ENCODE measurements at places on chromosomes 1 and 21. TPM values are rescaled to one million over a fixed set of nuclear protein-coding genes. Genes with fewer than 3 reads are reported as not detected.

GRCh38 chr1:228478912-228479711 lies 8.1 kb upstream of the RNF187 start:
- DNase-seq = no peak

DNA sequence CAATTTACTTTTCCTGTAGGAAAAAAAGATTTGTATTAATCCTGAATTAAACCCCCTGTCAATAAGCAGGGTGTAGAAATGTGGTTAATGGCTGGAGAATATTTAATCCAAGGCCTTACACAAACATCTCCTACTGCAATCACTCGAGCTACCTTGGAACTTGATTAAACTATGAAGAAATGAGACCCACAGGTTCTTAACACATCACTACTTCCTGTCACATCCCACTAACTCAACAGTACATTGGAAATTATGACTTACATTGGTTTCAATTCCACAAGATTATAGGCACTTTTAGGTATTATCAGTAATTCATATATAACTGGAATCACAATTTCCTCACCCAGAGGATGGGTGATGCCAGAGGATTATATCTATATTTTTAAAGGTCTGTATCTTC lies 480.3 kb downstream of the MRPL39 start:
- no peak for DNase-seq

DNA sequence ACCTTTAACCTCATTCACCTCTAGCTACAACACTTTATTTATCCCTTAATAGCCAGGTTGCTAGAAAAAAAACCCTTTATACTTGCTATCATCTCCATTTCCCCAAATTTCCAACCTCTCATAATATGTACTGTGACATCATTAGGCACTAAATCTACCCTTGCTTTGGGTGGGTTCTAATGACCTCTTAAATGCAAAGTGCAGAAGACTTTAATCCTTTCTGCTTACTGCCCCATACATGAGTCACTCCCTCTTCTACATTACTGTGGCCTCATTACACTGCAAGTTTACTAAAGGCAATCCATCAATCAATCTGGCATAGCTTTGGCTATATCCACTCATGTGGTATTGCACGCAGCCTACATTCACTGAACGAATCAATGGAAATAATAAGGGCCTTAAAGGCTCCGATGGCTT lies 353.3 kb downstream of the SMYD3 start:
- DNase-seq = no peak

- DNase-seq = no peak
Measured at GRCh38 chr1:167670563-167670962, 40.5 kb downstream of the RCSD1 start.

- DNase-seq = no peak
Measured at GRCh38 chr21:36456729-36457414, 23.1 kb downstream of the CLDN14 start.

DNA sequence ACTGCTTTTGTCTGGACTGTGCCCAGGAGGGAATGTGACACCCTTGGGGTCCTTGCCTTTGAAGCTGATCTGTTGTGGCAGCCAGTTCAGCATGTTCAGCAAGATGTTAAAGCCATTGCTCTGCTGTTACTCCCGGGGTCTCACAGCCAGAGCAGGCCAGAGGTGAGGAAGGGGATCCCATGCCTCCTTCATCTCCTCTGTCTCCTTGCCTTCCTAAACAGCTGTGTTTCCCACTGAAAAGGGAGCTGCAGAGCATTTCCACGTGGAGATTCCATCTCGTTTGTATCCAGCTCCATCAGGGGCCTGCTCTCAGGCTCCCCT lies 135.8 kb upstream of the COL6A1 start:
- no peak for DNase-seq

DNA sequence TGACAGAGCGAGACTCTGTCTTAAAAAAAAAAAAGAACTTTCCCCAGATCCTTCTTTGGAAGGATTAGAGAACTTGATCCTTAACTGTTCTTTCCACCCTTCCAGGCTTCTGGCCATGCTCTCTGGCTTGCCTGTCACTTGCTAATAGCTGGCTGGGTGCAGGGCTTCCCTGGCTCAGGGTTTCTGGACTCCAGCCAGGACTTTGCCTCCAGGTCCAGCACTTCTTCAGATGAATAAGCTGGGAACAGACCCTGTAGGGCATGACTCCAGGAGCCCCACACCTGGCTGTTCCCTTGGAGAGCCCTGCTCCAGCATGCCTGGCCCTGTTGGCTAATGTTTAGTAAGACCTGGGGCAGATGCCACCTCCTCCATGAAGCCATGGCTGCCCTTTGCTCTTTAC lies 3.3 kb upstream of the NT5C1A start:
- no peak for DNase-seq

DNA sequence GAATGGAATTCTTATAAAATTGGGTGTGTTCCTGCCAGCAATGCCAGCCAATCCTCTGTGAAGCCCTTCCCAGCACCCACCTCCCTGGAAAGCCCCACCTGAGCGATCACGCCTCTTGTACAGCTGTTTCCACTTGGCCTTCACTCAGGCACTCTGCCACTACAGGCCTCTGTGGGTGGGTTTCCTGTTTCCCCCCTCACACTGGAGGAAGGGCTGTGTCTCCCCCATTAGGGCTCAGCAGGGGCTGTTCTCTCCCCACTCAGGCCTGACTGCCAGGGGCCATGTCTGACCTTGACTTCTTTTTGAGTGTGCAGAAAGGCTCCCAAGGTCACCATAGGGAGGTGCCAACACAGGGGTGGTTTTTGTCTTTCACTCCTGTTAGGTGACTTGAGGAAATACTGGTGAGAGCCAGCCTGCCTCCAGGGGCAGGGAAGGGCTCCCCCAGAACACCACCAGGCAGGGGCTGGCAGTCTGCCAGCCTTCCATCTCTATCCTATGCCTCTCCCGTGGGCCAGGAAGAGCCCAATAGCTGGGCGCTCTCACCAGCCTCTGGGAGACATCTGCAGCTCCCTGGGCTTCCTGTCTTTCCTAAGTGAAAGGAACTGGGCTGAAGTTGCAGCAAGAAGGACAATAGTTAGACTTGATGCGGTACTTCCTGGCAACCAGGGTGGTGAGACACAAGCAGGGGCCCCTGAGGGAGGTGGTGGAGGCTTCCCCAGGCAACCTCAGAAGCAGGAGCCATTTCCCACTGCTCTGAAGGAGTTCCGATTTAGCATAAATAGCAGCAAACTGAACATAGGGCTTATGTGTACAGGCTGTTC lies 49.1 kb downstream of the ELK4 start:
- no peak for DNase-seq

- DNase-seq = no peak
Measured at GRCh38 chr1:93042187-93043056, 36.7 kb upstream of the MTF2 start.

DNA sequence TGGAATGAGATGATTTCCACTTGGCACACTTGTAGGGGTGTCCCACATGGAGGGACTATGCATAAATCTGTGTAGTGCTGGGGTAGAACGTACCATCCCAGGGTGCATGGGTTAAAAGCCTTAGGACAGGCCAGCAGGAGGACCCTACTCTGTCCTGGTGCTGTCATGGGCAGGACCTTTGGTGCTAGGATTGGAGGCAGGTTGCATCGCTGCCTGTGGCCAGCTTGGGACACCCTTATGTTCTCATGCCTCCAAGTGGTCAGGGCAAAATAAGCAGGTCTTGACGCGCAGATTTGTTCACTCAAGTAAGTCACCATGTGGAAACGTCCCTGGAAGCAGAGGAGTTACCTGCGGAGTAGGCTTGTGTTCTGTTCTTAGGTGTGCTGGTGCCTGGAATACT lies 49.5 kb upstream of the RAB3GAP2 start:
- DNase-seq = no peak

DNA sequence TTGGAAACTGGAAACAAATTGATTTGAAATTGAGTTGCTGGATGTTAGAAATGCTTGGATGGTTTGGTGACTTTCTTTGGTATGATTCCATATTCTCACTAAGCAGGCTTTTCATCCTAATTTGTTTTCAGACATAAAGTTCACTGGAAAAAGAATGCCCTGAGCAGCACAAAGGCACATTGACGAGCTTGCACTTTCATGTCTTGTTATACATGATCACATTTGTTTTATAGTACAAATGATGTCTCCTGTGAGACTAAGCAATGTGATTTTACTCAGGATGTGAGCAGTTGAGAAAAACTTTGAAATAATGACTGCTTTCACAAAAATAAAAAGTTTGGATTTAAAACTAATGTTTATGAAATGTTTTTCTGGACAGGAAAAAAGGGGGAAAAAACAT lies 63.6 kb downstream of the KCNT2 start:
- no peak for DNase-seq

GRCh38 chr1:10025354-10025753 lies 7.4 kb upstream of the UBE4B start:
- DNase-seq = no peak

The CLCA4 gene
- total RNA-seq = 15.1 TPM

The OR2G6 gene
- not detected for total RNA-seq

The NPPB gene
- total RNA-seq = not detected

The METTL25B gene
- total RNA-seq = 15.5 TPM
